ENCODE measurements at places on chromosomes 2 and 18.
A peak's percentile ranks its signal among the peaks of the same experiment; 100 is the strongest.

GRCh38 chr2:100104718-100105677 is 37.4 kb downstream of the AFF3 start:
- peak; percentile 29 for DNase-seq

GRCh38 chr2:124692707-124693106 is 667.6 kb downstream of the CNTNAP5 start:
- no peak for DNase-seq

DNA sequence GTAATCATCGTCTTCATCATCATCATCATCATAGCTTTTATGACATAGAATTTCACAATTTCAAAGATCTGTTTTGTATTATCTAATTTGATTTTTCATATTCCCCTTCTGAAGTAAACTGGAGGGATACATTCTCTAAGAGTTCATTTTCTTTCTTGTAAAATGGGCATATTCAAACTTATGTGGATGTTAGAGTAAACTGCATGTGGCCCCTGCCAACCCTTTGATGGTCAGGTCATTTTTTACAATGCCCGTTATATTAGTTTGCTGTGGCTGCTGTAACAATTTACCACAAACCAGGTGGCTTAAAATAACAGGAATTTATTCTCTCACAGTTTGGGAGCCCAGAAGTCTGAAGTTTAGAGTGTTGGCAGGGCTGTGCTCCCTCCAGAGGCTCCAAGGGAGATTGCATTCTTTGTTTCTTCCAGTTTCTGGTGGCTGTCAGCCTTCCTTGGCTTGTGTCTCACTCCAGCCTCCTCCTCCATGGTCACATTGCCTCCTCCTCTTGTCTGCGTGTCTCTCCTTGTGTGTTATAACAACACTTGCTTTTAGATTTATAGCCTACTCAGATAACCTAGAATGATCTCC is 127.5 kb upstream of the MMADHC start:
- no peak for DNase-seq

- no peak for DNase-seq
Observed at GRCh38 chr18:63082366-63083019, 237.1 kb downstream of the BCL2 start.

DNA sequence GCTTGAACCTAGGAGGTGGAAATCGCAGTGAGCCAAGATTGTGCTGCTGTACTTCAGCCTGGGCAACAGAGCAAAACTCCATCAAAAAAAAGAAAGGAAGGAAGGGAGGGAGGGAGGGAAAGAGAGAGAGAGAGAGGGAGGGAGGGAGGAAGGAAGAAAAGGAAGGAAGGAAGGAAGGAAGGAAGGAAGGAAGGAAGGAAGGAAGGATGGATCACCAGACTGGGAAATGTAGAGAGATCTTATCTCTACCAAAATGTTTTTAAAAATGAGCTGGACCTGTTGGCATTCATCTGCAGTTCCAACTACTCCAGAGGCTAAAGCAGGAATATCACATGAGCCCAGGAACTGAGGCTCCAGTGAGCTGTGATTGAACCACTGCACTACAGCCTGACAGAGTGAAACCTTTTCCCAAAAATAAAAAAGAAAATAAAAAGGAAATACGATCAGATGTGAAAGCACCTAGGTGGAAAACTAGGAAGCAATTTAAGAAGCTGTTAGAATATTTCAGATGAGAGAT is 239.4 kb downstream of the CDH7 start:
- no peak for DNase-seq

- DNase-seq = peak; percentile 52
Observed at GRCh38 chr2:42974721-42975717, 182.6 kb upstream of the HAAO start.

GRCh38 chr2:159445307-159445706 is 158.8 kb upstream of the WDSUB1 start:
- DNase-seq = no peak

DNA sequence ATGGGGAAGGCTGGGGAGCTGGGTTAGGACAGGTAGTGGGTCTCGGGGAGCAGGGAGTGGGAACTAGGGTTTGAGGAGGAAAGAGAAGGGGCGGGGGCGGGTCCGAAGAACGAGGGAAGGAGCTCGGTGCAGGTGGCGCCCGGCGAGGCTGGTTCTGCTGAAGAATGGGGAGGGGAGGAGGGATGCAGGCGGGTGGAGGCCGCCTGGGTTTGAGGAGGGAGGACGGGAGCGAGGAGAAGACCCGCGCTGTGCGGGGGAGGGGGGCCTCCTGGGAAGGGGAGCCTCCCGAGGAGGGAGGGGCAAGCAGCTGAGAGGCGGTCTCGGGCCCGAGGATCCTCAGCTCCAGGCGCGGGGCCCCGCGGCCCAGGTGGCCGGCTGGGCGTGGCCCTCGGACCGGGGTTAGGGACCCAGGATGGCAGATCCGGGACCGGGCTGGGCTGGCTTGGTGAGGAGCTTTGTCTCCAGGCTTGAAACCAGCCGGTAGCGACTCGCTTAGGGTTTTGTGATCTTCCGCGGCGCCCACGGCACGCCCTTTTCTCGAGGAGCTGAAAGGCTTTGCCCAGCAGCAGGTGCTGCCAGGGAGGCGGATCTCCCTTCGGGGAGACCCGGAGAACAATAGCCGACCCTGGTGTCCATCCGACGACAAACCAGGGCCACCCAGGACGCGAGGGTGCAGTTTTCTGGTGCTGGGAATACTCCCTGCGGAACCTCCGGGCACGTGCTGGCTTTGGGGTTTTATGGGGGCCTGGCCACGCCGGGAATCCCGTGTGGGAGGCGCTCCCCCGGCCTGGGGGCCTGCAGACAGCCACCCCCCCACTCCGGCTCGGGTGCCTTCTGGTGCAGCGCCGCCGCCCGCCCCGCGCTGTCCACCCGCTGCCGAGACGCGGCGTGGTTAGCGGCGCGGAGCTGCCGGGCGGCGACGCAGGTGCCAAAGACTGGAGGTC is 1.4 kb downstream of the DPYSL5 start:
- no peak for DNase-seq

DNA sequence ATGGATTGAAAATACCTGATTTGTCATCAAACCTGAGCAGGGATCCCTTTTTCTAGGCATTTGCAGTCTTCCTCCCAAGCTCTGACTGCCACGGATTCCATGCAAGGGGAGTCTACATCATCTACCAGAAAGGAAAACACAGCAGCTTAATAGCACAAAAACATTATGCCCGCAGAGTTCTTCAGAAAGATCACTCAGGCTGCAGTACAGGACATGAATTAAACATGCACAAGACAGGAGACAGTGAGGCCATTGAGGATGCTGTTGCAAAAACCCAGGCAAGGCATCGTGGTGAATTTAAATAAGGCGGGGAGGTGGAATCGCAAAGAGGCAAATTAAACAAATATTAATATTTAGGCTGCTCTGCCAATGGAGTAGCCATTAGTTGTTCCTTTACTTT is 88.5 kb downstream of the MRPS9 start:
- DNase-seq = no peak

- DNase-seq = no peak
Observed at GRCh38 chr18:75049455-75049789, 159.5 kb downstream of the PTGR3 start.

GRCh38 chr18:55907453-55908175 is 319.6 kb upstream of the TCF4 start:
- no peak for DNase-seq

- no peak for DNase-seq
Observed at GRCh38 chr2:189797902-189798301, 13.7 kb downstream of the PMS1 start.

- DNase-seq = no peak
Observed at GRCh38 chr2:9821805-9822445, 21.3 kb upstream of the TAF1B start.

GRCh38 chr2:227862227-227862740 is 9.1 kb upstream of the DAW1 start:
- DNase-seq = no peak

GRCh38 chr18:78639006-78639950 is 340.3 kb upstream of the SALL3 start:
- DNase-seq = no peak

DNA sequence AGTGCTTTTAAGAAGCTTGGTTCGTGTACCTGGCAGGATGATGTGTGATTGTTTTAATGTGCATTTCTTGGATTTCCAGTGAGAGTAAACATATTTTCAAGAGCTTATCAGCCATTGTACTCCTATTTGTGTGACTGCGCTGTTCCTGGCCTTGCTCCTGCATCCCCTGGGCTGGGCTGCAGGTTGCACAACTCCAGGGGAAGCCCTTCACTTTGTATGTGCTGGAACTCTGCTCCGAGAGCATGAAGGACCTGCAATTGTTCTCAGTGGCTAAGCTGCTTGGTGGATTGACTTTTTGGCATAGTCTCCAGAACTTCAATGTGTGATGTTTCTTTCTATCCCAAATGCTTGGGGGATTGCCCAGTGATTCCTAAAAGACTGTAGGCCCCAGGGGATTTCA is 18.8 kb downstream of the ATP6V1C2 start:
- DNase-seq = no peak

- no peak for DNase-seq
Observed at GRCh38 chr2:72979896-72980295, 62.6 kb downstream of the EMX1 start.

- DNase-seq = no peak
Observed at GRCh38 chr2:39154944-39155343, 34.1 kb upstream of the SOS1 start.

- DNase-seq = no peak
Observed at GRCh38 chr2:189168856-189169499, 10.6 kb downstream of the COL5A2 start.

- no peak for DNase-seq
Observed at GRCh38 chr2:75007819-75008218, 49.4 kb downstream of the POLE4 start.

DNA sequence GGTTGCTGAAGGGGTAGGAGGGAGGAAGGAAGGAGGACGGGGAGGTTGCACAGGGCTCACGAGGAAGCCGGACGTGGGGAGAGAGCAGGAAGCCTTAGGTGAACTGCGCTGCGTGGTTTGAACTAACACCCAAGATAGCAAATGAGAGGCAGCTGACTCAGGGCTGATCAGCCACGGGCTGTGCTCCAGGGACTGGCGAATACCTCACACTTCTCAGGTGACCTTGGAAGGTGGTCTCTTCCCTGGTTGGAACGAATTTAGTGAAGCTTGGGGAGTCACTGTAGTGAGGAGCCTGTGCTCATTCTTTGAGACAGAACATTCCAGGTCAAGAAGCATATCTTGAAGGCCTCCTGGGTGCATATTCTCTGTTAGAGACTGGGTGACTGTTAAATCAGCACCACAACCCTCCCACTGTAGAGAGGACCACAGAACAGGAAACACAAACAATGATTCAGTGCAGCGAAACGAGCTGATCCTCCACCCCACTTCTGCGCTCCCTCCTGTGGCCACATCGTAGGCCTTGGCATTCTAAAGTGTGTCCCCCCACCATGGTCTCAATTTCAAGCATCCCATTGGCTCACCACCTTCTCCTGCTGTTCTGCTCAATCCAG is 33.8 kb downstream of the TOGARAM2 start:
- DNase-seq = peak; percentile 28

DNA sequence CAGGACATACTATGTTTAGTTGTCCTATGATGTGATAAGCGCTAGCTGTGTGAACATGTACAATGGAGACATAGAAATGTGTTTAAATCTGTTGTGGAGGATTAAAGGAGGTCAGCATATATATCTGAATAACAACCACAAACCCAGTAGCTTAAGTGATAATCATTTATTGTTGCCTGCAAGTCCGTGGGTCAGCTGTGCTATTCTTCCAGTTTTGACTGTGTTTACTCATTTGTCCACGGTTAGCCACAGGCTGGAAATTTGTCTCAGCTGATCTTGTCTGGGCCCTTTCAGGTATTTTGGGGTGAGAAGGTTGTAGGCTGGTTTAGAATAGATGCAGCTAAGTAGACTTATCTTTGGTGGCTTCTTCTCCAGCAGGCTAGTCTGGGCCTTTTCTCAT is 110.4 kb downstream of the PARD3B start:
- no peak for DNase-seq

GRCh38 chr2:157479081-157480027 is 35.5 kb upstream of the CYTIP start:
- no peak for DNase-seq

DNA sequence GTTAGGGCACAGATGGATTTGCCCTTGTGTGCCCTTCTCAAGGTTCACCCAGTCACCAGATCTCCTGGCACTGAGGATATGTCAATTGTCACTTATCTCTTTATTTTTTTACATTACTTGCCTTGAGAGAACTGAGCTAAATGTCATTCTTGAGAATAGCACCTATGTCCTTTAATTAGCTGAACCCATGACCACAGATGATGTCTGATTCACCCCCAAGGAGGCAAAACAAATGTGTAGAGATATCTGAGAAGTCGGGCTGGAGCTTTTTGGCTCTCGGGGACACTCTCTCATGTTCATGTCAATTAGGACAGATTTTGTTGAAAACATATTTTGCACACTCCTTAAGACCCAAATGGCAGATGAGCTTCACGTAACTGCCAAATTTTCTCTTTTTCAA is 171.4 kb upstream of the LRRTM1 start:
- DNase-seq = no peak

- no peak for DNase-seq
Observed at GRCh38 chr2:188439986-188440385, 148.3 kb downstream of the GULP1 start.

DNA sequence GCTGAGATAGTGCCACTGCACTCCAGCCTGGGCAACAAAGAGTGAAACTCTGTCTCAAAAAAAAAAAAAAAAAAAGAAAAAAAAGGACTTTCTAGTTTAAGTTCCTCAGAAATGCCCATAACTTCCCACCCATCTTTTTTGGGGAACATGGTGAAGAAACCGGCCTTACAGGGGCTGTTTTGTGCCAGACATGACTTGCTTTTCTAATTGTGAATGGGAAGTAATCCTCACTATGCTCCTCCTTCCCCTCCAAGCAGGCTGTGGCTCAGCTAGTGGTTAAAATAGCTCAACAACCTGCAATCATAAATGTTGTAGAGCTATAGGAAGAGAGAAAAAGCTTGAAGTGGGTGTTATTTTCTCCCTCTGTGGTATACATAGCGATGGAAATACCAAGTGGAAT is 34.1 kb upstream of the OLA1 start:
- DNase-seq = no peak

GRCh38 chr2:199469514-199470360 is 12.0 kb upstream of the SATB2 start:
- no peak for DNase-seq

- DNase-seq = no peak
Observed at GRCh38 chr2:225319872-225320271, 79.6 kb upstream of the NYAP2 start.

GRCh38 chr18:73940721-73941120 is 206.9 kb downstream of the FBXO15 start:
- no peak for DNase-seq

DNA sequence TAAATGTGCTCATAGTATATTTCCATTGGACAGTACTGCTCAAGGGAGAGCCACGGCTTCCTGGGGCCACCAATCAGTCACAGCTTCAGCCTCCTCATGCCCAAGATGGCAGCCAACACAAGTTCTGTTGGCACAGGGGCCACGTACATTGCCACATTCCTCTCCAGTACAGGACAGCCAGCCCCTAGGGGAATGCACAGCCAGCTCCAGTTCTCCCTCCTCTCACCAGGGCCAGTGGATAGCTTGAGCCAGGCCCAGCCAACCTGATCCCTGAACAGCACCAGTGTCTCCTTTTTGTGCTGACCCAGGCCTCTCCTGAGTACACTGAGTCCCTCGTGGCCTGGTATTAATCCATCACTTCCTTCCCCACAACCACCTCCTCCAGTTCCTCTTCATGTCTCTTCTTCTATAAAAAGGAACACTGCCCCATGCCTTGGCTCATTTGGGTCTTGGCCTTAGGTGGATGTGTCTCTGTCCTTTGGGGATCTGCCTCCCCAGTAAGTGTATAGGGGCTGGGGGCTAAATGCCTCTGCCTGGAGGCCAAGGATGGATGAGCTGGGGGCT is 168.7 kb downstream of the TNS1 start:
- no peak for DNase-seq

- DNase-seq = no peak
Observed at GRCh38 chr2:142463047-142463446, 332.2 kb upstream of the LRP1B start.

- no peak for DNase-seq
Observed at GRCh38 chr18:66013969-66014368, 263.2 kb downstream of the CDH7 start.

Data from stimulated activated naive CD4-positive, alpha-beta T cell (primary cell).